ENCODE measurements at places on chromosomes 13 and 19. TPM values are rescaled to one million over a fixed set of nuclear protein-coding genes. Genes with fewer than 3 reads are reported as not detected.

DKKL1 gene
- total RNA-seq, result 0.80 TPM

KLK5 gene
- total RNA-seq, result not detected

FBXW9 gene
- 11.0 TPM for total RNA-seq

MISP gene
- 105 TPM for total RNA-seq

SLC10A2 gene
- total RNA-seq, result not detected

PSG6 gene
- total RNA-seq, result not detected

ZNF317 gene
- total RNA-seq, result 20.1 TPM

CACNG7 gene
- 9.4 TPM for total RNA-seq

CYP4F11 gene
- total RNA-seq, result 5.6 TPM

FCGBP gene
- 1.1 TPM for total RNA-seq

ZNF616 gene
- 1.2 TPM for total RNA-seq

CACNA1A gene
- 0.09 TPM for total RNA-seq

ZNF430 gene
- 1.8 TPM for total RNA-seq

HCN2 gene
- total RNA-seq, result 50.9 TPM

RNF17 gene
- not detected for total RNA-seq

PLEKHF1 gene
- 8.6 TPM for total RNA-seq

OSCAR gene
- total RNA-seq, result 0.35 TPM

SERTM1 gene
- total RNA-seq, result not detected

ZNF541 gene
- not detected for total RNA-seq

PCSK4 gene
- total RNA-seq, result 0.41 TPM

PLPPR2 gene
- total RNA-seq, result 5.8 TPM

C19orf18 gene
- not detected for total RNA-seq

IGFL4 gene
- total RNA-seq, result 0.24 TPM

FBXO17 gene
- total RNA-seq, result 86.0 TPM

KIR2DL1 gene
- total RNA-seq, result not detected

UTP14C gene
- 7.8 TPM for total RNA-seq

DMKN gene
- total RNA-seq, result 26.7 TPM

NXNL1 gene
- total RNA-seq, result not detected

NOVA2 gene
- total RNA-seq, result 0.29 TPM

WIZ gene
- total RNA-seq, result 22.8 TPM

METTL21C gene
- total RNA-seq, result not detected

ZSWIM4 gene
- 6.8 TPM for total RNA-seq

GRIK5 gene
- total RNA-seq, result 1.0 TPM

SCEL gene
- total RNA-seq, result 0.78 TPM

CDKN2D gene
- total RNA-seq, result 3.9 TPM

RELB gene
- total RNA-seq, result 39.4 TPM

ZNF135 gene
- total RNA-seq, result not detected

KLK11 gene
- not detected for total RNA-seq

ZNF763 gene
- total RNA-seq, result not detected

ZNF320 gene
- not detected for total RNA-seq

GPR4 gene
- 0.44 TPM for total RNA-seq

ZNF540 gene
- not detected for total RNA-seq

PTPRH gene
- 5.8 TPM for total RNA-seq

PCDH17 gene
- not detected for total RNA-seq

SLC7A10 gene
- not detected for total RNA-seq

PNMA8B gene
- not detected for total RNA-seq

FCHO1 gene
- total RNA-seq, result 19.5 TPM

All from A549 treated with ZK216348 at 1 μM for 4 hours (cell line).